Activated effector memory CD4-positive, alpha-beta T cell treated with Interleukin-2 at 50 U/mL for 16 hours (primary cell): ENCODE measurements at places on chromosomes 5 and 9.

DNA sequence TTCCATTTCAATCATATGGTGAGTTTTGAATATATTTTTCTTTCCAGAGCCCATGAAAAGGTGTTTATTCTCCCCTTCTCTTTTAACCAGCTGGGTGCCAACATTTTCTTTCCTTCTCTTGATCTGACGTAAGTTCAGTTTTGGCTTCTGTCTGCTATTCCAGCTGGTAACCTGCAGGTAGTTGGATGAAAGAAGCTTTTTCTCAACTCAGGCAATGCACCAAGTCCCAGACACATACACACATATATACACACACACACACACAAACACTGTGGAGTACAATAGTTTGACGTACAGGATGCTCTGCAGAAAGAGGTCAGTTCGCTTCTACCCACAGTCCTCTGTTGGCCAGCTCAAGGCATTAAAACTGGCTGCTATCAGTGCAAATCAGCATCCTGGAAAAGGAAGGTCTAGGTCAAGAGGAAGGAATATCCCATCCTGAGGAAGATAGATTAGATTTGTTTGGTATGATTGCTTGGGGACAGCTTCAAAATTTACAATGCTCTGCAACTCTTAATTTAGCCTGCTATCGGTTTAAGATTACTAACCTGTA lies 214.3 kb upstream of the SEMA6A start:
- no peak for DNase-seq

DNA sequence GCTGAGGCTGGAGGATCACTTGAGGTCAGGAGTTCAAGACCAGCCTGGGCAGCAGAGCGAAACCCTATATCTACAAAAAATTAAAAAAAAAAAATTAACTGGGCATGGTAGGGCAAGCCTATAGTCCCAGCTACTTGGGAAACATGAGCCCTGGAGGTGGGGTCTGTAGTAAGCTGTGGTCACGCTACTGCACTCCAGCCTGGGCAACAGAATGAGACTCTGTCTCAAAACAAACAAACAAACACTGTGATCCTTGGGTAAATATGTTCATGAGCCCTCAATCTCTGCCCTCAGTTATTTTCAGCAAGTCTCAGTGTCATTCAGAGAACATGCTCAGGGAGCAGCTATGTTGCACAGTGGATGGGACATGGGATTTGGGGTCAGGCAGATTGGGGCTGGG lies 76.2 kb downstream of the PTTG1 start:
- DNase-seq: no peak

- no peak for DNase-seq
Observed at GRCh38 chr5:71783891-71784290, 64.8 kb downstream of the CARTPT start.

GRCh38 chr9:137035937-137036336 lies 4.0 kb upstream of the FUT7 start:
- DNase-seq: no peak

DNA sequence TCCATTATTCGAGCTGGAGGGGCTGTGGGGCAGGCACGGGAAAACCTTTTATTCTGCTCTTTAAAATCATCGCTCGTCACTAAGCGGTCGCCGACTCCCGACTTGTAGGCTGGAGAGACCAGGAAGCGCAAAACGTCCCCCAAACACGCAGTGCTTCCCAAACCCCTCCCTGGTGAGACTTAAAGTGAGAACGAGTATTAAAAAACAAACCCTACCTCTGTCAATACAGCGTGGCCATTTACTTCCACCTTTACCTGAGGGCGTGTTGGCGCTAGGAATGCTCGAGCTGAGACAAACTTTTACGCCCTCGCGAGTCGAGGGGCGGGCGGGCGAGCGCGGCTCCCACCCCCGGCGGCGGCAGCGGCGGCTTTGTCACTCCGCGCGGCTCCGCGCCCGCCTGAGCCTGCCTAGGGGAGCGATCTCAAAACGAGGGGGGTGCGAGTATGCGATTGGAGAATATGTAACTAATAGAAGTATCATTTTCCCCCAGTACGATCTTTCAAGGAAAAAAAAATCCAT lies at the start of gene NR2F1-AS1:
TSS of gene NR2F1-AS1 (minus strand) at position 293 of the 519 bp plus-strand sequence.
- no peak for DNase-seq

DNA sequence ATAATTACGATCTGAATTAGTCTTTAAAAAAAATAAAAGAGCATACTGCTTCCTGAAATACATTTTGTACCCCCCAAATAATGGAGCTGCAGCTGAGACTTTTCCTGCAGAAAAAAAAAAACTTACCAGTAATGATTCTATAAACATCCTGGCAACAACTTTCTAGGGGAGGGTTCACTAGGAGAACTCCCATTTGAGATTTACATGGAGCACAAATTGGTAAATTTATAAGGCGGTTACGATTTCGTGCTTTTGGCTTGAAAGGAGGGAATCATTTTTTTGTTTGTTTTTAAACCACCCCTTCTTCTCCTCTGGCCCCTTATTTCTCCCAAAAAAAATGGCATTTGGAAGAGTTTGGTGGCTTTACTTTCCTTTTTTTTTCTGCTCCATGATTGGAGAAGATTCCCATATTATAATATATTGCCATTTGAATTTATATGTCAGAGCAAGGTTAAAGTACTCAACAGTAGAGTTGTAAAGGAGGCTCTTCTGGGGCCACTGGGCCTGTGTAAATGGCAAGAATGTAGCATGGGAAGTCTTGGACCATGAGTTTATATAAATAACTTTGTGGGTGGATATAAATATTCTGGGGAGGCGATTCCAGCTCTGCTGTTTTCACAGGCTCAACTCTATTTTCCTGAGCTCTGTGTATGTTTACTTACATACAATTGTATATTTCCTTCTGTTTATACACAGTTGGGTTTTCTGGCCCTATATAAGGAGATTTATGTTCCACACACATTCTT lies 159.9 kb downstream of the CSNK1G3 start:
- DNase-seq: no peak

GRCh38 chr5:177169271-177169670 lies 35.7 kb downstream of the NSD1 start:
- DNase-seq: no peak

DNA sequence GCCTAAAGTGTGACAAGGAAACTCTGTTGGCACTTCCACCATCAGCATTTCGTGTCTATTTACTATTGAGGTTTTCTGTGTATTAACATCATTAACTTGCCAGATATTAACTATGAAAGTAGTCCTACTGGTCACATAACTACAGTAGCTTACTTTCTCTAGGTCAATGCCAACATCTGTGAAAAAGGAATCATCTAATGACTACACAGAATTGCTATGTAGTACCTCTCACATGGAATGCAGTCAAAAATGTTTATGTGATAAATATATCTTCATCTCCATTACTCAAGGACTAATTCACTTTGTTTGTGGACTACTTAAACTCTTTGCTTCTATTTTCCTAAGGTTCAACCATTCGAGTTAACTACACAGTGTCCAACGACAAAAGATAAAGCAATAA lies 2.1 kb downstream of the SCAI start:
- no peak for DNase-seq

- DNase-seq: no peak
Observed at GRCh38 chr5:160071916-160072315, 47.3 kb downstream of the PWWP2A start.

DNA sequence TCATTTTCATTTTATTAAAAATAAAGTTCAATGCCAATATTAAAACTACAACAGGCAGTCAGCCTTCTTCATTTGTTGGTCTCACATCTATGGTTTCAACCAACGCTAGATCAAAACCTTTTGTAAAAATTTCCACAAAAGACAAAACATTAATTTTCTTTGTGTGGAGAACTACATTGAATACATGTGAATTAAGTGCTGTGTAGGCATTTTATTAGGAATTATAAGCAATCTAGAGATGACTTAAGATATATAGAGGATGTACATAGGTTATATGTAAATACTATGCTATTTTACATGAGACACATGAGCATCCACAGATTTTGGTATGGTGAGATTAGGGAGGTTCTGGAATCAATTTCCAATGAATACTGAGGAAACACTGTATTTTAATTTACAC lies 94.2 kb downstream of the CYLC2 start:
- no peak for DNase-seq

GRCh38 chr5:148406406-148406805 lies 22.6 kb downstream of the FBXO38 start:
- DNase-seq: no peak

DNA sequence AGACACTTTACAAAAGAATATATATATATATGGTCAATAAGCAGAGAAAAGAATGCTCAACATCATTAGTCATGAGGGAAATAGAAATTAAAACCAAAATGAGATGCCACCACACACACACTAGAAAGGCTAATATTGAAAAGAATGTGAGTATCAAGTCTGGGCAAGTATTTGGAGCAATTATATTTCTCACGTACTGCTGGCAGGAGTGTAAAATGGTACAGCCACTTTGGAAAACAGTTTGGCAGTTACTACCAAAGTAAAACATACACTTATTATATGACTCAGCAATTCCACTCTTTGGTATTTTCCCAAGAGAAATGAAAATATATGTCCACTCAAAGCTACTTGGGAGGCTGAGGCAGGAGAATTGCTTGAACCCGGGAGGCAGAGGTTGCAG lies 29.8 kb downstream of the NEUROG1 start:
- DNase-seq: no peak

DNA sequence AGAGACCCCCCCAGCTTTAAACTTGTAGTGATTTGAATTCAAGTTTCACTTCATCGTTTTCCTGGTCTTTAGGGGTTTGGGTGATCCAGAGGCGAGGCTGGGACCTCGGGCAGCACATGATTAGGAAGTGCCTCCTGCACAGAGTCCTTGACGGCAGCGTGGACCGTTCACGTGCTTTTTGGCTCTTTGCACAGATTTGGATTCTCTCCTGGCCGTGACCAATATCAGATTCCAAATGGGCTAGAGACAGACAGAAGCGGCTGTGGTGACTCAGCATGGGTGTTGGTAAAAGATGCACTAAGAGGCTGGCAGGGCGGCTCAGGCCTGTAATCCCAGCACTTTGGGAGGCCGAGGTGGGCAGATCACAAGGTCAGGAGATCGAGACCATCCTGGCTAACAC lies 117.2 kb upstream of the CACNA1B start:
- no peak for DNase-seq

- DNase-seq: no peak
Observed at GRCh38 chr9:76732341-76732958, 31.8 kb upstream of the PCA3 start.

GRCh38 chr5:84685121-84685894 lies 300.6 kb upstream of the EDIL3 start:
- DNase-seq: no peak

- no peak for DNase-seq
Observed at GRCh38 chr5:11477786-11478185, 426.5 kb downstream of the CTNND2 start.

DNA sequence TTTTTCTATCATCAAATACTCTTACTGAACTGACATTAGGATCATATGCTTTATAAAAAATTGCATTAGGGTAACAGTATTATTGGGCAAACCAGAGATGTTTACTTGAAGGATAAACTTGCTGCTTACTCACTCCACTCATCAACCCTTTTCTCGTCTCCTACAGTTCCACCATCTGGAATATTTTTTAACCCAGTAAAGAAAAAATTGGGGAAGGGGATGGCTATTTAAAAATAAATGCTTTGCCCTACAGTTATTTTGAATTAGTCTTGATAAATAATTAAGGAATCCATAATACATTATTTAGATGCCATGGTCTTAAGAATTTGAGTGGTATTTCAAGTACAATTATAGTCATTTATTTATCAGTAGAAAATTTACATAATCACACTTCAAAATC lies 225.8 kb downstream of the MEF2C start:
- DNase-seq: no peak

GRCh38 chr5:75671506-75671905 lies 45.7 kb downstream of the POC5 start:
- no peak for DNase-seq

DNA sequence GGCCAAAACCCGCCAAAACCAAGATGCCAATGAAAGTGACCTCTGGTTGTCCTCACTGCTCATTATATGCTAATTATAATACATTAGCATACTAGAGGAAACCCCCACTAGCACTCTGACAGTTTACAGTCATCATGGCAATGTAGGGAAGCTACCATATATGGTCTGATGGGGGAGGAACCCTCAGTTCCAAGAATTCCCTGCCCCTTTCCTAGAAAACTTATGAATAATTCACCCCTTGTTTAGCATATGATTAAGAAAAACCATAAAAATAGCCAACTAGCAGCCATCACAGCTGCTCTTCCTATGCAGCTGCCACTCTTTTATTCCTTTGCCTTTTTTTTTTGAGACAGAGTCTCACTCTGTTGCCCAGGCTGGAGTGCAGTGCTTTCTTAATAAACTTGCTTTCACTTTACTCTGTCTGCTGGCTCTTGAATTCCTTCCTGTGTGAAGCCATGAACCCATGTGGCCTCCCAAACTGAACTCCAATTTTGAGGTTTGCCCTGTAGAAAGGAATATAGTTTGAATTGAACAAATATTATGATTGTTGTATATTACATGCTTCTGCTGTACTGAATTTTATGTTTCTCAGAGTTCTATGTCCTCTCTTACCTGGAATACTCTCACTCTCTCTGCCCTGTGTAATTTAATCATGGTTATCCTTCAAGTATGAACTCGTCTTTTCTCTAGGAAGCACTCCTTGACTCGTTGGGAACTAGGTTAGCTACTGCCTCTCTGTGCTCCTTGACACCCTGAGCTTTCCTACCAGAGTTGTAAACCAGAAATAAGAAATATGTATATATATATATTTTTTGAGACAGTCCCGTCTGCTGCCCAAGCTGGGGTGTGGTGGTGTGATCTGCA lies 59.8 kb downstream of the KIAA1958 start:
- no peak for DNase-seq

DNA sequence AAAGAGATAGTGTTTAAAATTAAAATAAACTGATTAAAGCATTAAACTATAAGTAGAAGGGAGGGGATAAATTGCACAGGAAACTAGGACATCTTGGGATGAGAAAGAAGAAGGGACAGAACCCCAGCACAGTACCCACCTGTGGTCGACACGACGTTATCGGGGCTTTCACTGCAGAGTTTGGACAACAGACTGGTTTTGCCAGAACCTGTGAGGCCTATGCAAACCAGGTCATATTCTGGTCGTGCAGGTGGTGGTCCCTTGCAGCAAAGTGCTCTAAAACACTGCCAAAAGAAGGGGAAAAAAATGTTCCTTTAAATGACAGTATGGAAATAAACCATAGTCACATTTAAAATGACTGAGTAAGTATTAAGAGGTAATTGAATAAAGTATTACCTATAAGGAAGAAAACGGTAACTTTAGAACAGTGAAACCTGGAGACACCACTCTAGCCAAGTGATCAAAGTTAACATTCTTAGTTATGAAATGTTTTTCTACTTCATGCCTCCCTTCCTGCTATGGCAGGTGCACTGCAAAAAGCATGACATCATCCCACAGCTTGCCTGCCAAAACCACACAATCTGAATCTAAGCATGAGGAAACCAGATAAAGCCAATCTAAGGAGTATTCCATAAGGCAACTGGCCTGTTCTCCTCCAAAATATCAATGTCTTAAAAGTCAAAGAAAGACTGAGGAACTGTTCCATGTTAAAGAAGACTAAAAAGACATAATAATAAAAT lies 138.6 kb downstream of the ARL15 start:
- no peak for DNase-seq

DNA sequence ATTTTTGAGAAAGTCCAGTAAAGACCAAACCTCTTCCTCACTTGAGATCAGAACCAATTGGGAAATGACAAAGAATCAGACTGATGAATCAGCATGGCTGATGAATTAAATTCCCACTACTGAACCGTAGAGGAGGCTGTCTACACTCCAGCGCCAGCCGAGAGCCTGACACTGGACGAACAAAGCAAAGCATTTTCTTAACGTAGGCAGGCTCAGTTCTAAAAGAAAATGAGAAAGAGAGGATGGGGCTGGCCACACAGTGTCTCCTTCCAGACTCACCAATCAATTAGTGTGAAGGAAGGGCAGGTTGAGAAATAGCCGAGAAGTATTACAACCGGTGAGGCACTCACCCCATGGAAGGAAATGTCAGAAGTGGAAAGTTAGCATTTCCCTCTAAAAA lies 49.4 kb downstream of the ITGA1 start:
- DNase-seq: no peak
